ENCODE measurements at places on chromosomes 16 and 17. TPM values are rescaled to one million over a fixed set of nuclear protein-coding genes. Genes with fewer than 3 reads are reported as not detected.

HOXB8 gene
- not detected for total RNA-seq

KLHL11 gene
- 17.6 TPM for total RNA-seq

RHBDF2 gene
- total RNA-seq: 31.3 TPM

GNG13 gene
- not detected for total RNA-seq

BAIAP3 gene
- total RNA-seq: not detected

REXO5 gene
- total RNA-seq: 9.8 TPM

ASGR2 gene
- total RNA-seq: not detected

NSMCE1 gene
- total RNA-seq: 69.4 TPM

CCL3 gene
- not detected for total RNA-seq

SULT1A3 gene
- total RNA-seq: 7.1 TPM

MRPL28 gene
- 171 TPM for total RNA-seq

ATP2A3 gene
- total RNA-seq: not detected

MRPL27 gene
- total RNA-seq: 97.3 TPM

MC1R gene
- total RNA-seq: 1.7 TPM

MYH1 gene
- total RNA-seq: not detected

KRTAP4-6 gene
- not detected for total RNA-seq

IRF8 gene
- not detected for total RNA-seq

VWA3A gene
- not detected for total RNA-seq

TMEM114 gene
- total RNA-seq: not detected

KCNH4 gene
- not detected for total RNA-seq

VASN gene
- total RNA-seq: 15.0 TPM

TEPSIN gene
- 8.1 TPM for total RNA-seq

PYY gene
- not detected for total RNA-seq

CCL14 gene
- not detected for total RNA-seq

NPB gene
- 3.0 TPM for total RNA-seq

GHDC gene
- 8.3 TPM for total RNA-seq

KRT25 gene
- not detected for total RNA-seq

DBNDD1 gene
- total RNA-seq: 13.0 TPM

PPL gene
- 252 TPM for total RNA-seq

C16orf86 gene
- total RNA-seq: 1.5 TPM

MFSD6L gene
- not detected for total RNA-seq
